ENCODE measurements at places on chromosomes 1 and 21. TPM values are rescaled to one million over a fixed set of nuclear protein-coding genes. Genes with fewer than 3 reads are reported as not detected.
A peak's percentile ranks its signal among the peaks of the same experiment; 100 is the strongest.

DNA sequence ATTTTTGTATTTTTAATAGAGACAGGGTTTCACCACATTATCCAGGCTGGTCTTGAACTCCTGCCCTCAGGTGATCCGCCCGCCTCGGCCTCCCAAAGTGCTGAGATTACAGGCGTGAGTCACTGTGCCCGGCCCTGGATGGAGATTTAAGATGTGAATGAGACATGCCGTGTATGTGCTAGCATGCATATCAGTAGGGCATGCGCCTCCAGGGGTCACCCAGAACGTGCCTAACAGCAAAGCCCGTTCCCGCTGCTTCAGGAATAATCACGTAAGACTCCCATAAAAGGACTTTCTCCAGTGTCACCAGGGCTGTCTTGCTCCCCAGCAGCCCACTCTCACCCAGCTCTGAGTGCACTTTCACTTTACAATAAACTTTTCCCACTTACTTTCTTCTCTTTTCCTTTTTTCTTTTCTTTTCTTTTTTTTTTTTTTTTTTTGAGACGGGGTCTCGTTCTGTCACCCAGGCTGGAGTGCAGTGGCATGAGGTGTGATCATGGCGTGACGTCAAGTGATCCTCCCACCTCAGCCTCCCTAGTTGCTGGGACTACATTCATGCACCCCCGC, 46.9 kb upstream of the DISP3 start:
- DNase-seq: no peak

DNA sequence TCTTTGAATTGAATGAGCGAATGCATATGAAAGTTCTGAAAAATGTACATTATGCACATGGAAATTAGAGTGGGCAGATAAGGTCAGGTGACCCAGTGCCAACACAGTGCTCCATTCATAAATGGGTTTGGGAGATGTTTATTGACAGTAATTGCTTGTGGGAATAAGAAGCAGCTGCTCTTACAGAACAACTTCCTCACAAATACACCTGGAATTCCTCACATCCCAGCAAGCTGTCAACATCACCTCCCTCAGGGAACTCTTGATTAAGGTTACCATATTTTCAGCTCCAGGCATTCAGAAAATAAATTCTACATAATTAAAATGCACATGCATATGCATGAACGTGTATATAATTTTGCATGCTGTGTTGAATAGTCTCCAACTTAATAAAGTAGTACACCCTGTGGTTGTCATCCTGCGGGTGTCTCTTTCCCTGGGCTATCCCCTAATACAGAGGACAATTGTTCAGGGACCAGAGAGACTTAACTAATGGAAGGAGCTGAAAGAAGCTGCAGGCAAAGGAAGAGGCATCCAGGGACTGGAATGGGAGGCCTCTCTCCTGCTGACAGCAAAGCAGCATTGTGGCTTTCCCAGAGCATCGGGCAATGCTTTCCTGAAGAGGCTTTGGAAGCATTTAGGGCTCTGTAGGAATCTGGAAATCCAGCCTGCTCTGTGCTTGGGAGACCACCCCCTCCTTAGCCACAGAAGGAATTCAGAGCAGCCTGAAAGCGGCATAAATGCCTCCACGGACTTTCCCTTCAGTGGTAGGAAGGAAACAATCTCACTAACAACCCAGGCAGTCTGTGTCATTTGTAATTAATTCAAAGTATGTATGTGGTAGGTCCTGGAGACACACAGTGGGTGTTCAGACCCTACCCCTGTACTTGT, 55.2 kb upstream of the GNG12 start:
- no peak for DNase-seq

DNA sequence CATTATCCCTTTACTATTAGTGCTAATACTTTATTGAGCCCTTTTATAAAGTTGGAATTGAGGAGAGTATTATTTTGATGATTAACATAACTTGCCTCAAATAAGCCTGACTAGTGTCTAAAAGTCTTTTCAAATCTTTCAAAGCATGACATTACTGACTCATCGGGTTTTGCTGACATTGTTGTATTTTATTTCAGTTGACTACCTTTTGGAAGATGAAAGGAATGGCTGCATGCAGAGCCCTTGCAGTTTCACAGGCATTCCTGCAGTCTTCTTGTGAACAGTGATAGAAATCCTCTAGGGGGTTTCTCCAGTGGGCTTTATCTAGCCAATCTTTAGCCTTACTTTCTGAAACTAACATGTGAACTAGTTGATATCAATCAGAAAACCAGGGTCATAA, 43.0 kb upstream of the TMEM61 start:
- no peak for DNase-seq

GRCh38 chr1:231990388-231990787, 363.8 kb downstream of the DISC1 start:
- DNase-seq: peak; percentile 14

GRCh38 chr1:47587891-47588582, 150.2 kb downstream of the FOXD2 start:
- peak; percentile 9 for DNase-seq

DNA sequence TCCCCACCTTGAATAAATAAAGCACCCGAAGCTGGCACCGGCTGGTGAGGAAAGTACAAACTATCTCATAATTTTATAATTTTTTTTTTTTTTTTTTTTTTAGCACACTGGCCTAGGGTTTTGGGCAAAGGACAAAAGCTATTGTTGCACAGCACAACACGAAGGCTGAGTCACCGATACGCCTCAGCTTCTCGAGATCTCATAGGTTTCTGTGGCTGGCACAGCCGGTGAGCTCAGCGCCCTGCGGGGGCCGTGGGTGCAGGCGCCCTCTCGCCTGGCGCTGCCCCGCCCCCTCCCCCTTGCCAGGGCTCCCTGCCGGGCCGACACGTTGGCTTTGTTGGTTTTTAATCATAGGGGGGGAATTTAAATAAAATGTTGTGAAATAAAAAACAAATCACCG, 17.2 kb downstream of the CASZ1 start:
- no peak for DNase-seq

DNA sequence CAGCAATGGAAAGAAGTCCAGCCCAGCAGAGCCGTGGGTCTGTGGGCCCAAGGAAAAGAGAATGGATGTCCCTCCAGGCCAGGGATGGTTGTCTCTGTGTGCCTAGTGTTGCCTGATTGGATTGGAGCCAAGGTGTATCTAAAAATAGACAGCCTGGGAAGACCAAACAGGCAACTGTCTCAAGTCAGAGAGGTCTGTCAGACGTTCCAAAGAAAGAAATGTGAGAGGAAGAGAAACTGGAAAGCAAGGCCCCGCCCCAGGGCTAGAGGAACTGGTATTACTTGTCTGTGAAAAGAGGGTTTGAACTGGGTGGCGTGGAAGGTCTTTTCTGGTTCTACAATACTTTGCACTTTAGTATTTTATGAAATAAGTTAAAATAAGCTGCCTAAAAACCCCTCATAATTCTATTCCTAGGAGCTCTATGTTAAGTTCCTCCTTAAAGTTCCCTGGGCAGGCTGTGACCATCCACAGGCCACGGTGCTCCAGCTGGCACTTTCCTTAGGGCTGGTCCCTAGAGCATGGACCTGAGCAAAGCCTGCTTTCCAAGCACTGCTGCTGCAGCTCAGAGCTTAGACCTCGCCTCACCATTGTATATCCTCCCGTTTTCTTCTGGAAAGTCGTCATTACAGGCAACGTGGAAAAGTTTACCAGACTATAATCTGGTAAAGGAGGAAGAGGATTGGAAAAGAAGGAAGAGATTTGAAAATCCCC, 151.6 kb downstream of the DISC1 start:
- DNase-seq: peak; percentile 52

DNA sequence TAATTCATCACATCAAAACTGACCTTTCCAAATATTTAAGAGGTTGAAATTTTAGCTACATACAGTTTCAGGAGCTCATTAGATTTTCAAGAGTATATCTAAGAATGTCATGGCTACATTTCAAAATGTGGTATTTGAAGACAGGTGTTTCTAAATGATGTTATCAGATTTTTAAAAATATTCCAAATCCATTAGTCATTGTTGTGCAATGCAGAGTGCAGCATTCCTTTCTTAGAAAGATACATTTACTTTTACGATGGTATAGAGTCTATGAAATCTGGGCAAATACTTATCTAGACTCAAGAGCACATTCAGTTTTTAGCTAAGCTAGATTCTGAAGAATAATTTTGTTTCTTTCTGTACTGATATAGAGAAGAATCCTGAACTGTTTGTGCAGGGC, 230.3 kb downstream of the CHRM3 start:
- DNase-seq: no peak

GRCh38 chr21:31161157-31161556, 122.9 kb upstream of the KRTAP19-8 start:
- peak; percentile 13 for DNase-seq

DNA sequence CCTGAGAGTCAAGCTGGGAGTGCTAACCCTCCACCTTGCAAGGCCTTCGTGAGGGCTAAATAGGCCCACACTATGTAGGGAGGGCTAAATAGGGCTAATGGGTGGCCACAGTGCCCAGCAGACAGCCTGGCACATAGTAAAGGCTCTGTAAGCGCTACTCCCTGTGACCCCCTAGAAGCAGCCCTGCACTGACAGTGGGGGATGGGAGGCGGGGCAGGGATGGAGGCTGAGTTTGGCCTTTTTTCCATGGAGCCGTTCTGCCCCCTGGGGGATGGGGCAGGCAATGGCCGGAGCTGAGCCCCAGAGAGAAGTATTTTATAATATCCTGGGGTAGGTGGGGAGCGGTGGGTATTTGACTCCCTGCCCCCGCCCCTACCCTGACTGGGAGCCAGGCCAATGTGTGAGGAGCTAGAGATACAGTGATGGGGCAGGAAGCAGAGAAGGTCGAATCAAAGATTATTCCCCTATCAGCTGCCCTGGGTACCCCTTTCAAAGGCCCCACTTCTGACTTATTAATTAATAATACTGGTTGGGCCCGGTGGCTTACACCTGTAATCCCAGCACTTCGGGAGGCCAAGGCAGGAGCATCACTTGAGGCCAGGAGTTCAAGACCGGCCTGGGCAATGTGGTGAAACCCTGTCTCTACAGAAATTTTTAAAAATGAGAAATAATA, 42.3 kb downstream of the LACTBL1 start:
- DNase-seq: peak; percentile 34

DNA sequence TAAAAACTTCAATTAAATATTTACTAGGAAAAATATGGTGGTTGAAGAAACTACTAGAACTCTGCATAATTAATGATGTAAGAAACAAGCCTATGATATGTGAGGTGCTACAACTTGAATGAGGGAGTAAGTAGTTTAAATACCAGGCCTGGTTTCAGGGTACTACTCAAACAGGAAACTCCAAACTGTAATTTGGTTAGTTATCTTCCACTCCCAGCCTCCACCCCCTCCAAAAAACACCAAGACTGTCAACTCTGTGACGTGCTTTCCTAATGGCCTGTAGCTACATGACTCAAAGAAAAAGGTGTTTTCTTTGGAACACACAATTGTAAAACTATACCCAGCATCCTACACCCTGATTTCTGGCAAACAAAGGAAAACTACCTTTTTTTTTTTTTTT, 55.9 kb upstream of the RCC1 start:
- DNase-seq: peak; percentile 83

- peak; percentile 96 for DNase-seq
Observed at GRCh38 chr21:29342363-29342957, 43.7 kb downstream of the BACH1 start.

- DNase-seq: no peak
Observed at GRCh38 chr1:230542054-230542453, 100.2 kb upstream of the COG2 start.

DNA sequence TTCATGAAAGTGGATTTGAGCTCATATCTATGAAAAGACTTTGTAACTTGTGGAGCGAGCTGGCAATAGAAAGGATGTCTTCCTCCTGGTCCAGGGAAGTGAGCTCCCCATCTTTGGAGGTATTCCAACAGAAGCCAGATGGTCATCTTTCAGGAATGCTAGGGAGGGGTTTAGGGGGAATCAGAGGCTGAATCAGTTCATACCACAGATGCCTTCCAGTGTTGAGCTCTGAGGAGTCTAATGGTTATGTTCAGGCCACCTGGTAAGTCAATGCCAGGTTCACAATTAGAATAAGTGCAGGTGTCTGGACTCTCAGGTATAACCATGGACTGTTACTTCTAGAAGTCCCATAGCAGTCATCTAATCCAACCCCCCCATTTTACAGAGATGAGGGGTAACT, 119.1 kb downstream of the ACTL8 start:
- peak; percentile 94 for DNase-seq

DNA sequence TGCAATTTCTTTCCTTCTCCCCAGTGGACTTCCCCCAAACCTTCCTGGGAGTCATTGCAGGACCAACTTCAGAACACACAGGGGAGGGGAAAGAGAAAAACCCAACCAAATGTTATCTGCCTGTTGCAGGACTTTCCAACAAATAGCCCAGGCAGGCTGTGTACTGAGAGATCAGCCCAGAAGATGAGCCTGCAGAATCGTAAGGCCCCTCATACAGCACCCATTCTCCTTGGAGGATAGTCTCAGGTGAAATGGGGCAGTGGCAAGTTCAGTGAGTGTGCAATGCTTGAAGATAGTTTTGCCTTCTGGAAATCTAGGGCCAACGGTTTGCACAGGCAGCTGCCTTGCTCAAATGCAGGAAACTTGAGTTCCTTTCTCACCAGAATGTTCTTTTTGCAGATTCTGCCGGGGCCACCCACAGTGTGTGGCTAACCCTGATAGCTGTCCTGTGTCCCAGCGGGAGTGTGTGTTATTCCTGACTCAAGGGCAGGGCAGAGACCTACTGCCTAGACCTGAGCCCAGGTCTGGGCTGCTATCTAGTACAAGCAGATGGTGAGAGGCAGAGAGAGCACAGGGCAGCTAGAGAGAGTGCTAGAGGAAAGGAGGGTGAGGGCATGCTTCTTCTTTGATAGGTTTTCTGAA, 48.8 kb downstream of the GADD45A start:
- no peak for DNase-seq

DNA sequence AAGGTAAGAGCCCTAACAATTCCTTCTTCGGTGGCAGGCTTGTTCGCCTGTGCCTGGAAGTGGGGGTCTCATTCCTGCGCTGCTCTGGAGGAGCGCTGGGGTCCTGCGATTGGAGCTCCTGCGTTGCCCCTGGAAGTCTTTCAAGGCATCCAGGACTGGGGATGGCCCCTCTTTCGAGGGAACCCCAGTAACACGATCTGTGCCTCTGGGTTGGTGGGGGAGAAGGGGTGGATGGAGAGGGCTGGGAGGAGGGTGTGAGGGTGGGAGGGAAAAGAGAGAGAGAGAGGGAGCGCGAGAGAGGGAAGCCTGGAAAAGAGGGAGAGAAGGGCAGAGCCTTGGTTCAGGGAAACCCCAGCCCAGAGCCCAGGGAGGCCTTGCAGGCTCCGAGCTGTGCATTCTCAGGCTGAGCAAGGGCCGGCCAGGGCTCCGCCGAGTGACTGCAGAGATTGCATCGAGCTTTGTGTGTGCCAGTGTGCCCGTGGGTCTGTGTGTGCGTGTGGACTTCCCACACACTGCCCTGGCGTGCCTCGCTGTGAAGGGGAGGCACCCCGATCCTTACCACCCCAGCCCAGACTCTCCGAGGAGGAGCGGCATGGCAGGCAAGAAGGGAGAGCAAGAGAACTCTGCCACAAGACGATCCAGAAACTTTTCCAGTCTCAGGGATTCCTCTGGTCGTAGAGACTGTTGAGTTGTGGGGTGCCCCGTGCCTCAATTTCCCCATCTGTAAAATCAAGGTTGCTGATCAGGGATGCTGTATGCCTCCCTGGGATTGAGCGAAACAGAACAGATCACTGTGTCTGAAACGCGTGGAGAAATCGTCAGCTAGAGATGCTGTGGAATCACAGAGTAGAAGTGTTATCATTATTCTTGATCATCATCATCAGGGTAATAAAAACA, 619 bp downstream of the BCL9 start:
- DNase-seq: peak; percentile 63

The PARK7 gene
- 243 TPM for total RNA-seq

The WDR4 gene
- total RNA-seq: 11.9 TPM

The KCNC4 gene
- 6.8 TPM for total RNA-seq

The TMPRSS3 gene
- not detected for total RNA-seq

The ZNF669 gene
- total RNA-seq: 9.4 TPM

The PARP1 gene
- total RNA-seq: 67.9 TPM

The UQCRHL gene
- 1.9 TPM for total RNA-seq

Data from fibroblast of the aortic adventitia (primary cell).